ENCODE measurements at places on chromosomes 13 and 19. TPM values are rescaled to one million over a fixed set of nuclear protein-coding genes. Genes with fewer than 3 reads are reported as not detected.

DNA sequence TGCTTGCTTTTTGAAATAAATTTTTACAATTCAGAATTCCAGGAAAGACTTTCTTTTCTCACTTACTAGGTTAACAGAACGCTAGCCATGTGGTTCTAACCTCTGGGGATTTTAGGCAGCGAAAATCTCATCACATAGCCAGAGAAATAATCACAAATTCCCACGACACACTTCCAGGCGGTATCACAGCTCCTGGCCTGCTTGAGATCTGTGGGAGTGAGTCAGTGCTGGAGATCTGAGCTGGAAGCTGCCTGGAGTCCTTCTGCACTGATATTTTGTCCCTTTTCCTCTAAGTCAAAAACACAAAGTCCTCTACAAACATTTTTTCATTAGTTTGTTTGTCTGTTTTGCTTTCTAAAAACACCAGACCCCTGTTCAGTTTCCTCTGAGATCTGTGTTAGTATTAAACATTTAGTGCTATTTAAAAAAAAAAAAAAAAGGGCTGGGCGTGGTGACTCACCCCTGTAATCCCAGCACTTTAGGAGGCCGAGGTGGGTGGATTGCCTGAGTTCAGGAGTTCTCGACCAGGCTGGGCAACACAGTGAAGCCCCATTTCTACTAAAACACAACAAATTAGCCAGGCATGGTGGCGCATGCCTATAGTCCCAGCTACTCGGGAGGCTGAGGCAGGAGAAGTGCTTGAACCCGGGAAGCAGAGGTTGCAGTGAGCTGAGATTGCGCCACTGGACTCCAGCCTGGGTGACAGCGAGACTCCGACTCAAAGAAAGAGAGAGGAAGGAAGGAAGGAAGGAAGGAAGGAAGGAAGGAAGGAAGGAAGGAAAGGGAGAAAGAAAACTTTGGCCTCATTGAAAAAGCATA lies 12.2 kb upstream of the UBE2L5 start:
- DNase-seq: no peak

DNA sequence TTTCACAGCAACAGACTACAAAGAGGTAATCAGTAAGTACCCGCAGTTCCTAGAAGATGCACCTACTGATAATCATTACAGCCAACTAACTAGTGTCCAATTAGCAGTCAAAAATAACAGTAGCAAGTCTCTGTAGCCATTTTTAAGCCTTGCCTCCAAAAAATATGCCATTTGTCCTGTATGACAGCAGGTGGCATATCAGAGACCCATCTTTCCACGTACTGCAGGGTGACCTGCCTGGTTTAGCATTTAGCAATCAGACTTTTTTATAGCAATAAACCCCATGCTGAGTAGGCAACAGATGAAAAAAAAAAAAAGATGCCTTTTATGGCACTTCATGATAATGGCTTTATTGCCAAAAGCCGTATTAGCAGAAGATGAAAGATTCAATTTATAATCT lies 155.3 kb upstream of the LSM14A start:
- no peak for DNase-seq

DNA sequence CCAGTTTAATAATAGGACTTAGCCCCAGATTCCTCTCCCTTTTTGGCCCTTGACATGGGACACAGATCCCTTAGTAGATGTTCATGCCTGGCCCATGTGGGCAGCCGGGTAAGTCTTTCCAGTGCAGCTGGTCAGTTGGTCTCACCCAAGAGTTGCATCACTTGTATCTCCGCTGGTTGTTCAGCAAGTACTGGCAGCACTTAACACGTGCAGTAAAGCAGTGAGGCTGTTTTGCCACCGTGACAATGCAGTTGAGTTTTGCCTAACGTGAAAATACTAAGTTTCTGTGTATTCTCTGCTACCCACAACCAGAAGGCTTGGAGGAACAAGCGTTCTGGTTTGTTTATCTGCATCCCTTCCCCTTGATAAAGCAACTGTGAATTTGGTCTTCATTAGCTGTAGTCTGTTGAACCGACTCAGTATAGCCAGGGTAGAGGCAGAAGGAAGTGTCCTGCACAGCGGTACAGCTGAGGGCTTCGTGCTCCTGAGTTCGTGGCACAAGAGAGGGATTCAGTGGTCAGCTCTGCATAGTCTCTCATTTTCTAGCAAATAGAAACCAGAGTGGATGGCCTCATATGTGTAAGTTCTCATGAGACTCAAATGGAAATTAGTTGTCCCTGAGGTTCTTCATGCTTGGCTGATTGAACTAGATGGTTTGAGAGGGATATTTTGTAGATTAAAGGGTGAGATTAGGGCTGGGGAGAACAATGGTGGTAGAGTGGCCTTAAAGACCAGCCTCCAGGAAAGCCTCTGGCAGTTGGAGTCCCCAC lies 50.3 kb downstream of the ARHGEF7 start:
- no peak for DNase-seq

Gene AMH
- 14.0 TPM for total RNA-seq

Data from naive thymus-derived CD8-positive, alpha-beta T cell (primary cell).